Central memory CD8-positive, alpha-beta T cell (primary cell): ENCODE measurements at places on chromosomes 12 and 14.

GRCh38 chr12:59650588-59651228, 54.9 kb downstream of the SLC16A7 start:
- no peak overlapping the region for H3K4me3 ChIP-seq
- H3K27ac ChIP-seq = peak overlapping the region; percentile 40

DNA sequence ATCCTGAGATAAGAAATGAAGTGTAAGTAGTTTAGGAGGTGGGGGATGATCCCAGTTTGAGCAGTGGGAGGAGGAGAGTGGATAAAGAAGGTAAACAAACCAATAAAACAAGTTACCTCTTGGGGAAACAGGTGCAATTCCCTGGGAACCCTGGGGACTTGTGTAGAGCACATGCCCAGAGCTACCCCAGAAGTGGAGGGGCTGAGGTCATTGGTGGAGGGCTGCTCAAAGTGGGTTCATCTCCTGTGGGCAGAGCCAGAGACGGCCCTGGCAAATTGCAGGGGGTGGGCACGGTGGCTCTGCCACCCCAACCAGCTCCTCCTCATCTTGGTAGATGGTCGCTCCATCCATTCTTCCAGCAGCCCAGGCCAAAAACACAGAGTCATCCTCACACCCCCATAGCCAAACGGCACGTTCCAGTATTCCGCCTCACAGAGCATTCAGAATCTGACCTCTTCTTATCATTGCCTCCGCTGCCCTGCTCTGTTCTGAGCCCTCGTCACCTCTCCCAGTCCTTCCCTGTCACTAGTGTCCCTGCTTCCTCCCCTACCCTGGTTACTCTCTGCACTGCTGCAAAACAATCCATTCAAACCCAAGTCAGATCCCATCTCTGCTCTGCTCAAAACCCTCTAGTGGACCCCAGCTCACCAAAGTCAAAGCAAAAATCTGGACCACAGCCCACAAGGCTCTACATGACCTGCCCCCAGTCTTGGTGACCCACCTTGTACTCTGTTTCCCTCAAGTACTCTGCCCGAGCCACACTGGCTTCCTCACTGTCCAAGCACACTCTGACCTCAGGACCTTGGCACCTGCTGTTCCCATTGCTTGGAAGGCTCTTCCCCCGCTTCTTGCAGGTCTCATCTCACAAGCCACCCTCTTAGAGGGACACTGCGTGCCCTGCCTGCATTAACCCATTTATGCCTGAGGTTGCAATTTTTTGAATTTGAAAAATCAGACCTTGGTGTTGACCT, 5.5 kb downstream of the CYP46A1 start:
- DNase-seq = peak; percentile 3
- no peak overlapping the region for H3K27ac ChIP-seq
- no peak overlapping the region for H3K4me3 ChIP-seq

- no peak overlapping the region for H3K27ac ChIP-seq
- no peak for DNase-seq
- H3K36me3 ChIP-seq = peaks cover 2% of the 10 kb centered on the region
- H3K4me1 ChIP-seq = no peaks in the 10 kb centered on the region
- no peak overlapping the region for H3K4me3 ChIP-seq
These were observed 64.3 kb downstream of the GALNT8 start for GRCh38 chr12:4784404-4785054.

DNA sequence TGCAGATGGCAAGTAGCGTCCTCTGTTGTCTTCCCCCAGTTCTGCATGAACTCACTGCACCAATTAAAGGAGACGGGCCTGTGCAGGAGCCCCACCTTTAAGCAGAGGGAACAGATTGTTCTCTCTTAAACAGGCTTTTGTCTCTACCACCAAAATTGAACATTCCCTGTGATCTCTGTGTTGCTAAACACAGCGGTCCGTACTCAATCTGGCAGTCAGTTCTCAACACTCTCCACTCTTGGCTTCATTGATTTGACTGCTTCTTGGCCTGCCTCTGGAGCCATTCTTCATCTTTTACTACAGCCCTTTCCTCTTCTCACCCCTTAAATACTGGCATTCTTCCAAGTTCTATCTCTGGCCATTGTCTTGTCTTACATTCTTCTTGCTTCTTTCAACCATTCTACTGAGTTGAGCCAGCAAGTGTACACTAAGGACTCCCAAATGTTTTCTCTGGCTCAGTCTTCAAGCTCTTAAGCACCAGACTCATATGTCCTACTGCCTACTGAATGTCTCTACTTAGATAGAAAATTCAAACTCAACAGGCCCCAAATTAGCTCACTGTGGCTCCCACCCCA, 8.0 kb upstream of the NT5DC3 start:
- DNase-seq = no peak
- no peaks in the 10 kb centered on the region for H3K27me3 ChIP-seq
- no peak overlapping the region for H3K27ac ChIP-seq
- H3K4me1 ChIP-seq = no peaks in the 10 kb centered on the region
- H3K36me3 ChIP-seq = no peaks in the 10 kb centered on the region

- no peak for DNase-seq
- peaks cover 48% of the 10 kb centered on the region for H3K4me1 ChIP-seq
- H3K27me3 ChIP-seq = peaks cover 100% of the 10 kb centered on the region
- H3K4me3 ChIP-seq = peak overlapping the region; percentile 83
- peak overlapping the region; percentile 75 for H3K27ac ChIP-seq
These were observed 5.5 kb upstream of the HOXC9 start for GRCh38 chr12:53994264-53995001.

- DNase-seq = no peak
- H3K4me1 ChIP-seq = no peaks in the 10 kb centered on the region
- no peak overlapping the region for H3K27ac ChIP-seq
- H3K36me3 ChIP-seq = no peaks in the 10 kb centered on the region
- no peaks in the 10 kb centered on the region for H3K27me3 ChIP-seq
- H3K4me3 ChIP-seq = no peak overlapping the region
These were observed 469.3 kb downstream of the LRIG3 start for GRCh38 chr12:58450868-58451482.

DNA sequence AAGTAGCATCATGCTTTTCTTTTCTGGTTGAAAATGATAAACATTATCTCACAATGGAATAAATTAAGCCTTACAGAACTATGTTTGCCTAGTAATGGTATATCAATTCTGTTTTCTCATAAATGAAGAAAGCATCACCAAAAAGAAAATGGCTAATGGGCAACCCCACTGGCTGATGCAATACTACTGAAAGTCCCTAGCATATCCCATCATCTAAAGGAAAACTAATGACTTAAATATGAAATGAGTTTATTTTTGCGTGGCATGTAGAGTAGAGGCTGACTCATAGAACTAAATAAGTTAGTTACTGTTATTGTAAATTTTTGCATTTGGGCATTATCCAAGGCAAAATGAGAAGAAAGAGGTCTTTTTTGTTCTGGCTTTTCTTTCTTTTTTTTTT, 1156.3 kb upstream of the SEL1L start:
- H3K4me3 ChIP-seq = no peak overlapping the region
- H3K4me1 ChIP-seq = no peaks in the 10 kb centered on the region
- no peak overlapping the region for H3K27ac ChIP-seq
- H3K36me3 ChIP-seq = no peaks in the 10 kb centered on the region
- no peaks in the 10 kb centered on the region for H3K27me3 ChIP-seq

GRCh38 chr12:64268409-64268808, 46.3 kb upstream of the KICS2 start:
- H3K36me3 ChIP-seq = no peaks in the 10 kb centered on the region
- H3K4me1 ChIP-seq = no peaks in the 10 kb centered on the region
- no peak for DNase-seq
- H3K27me3 ChIP-seq = peaks cover 38% of the 10 kb centered on the region
- H3K4me3 ChIP-seq = no peak overlapping the region
- H3K27ac ChIP-seq = no peak overlapping the region
